ENCODE measurements at places on chromosomes 12 and 14.
A peak's percentile ranks its signal among the peaks of the same experiment; 100 is the strongest.

GRCh38 chr12:94819011-94819410 is 168.7 kb upstream of the TMCC3 start:
- DNase-seq: no peak

- no peak for DNase-seq
Measured at GRCh38 chr12:93363841-93364297, 13.9 kb upstream of the NUDT4 start.

DNA sequence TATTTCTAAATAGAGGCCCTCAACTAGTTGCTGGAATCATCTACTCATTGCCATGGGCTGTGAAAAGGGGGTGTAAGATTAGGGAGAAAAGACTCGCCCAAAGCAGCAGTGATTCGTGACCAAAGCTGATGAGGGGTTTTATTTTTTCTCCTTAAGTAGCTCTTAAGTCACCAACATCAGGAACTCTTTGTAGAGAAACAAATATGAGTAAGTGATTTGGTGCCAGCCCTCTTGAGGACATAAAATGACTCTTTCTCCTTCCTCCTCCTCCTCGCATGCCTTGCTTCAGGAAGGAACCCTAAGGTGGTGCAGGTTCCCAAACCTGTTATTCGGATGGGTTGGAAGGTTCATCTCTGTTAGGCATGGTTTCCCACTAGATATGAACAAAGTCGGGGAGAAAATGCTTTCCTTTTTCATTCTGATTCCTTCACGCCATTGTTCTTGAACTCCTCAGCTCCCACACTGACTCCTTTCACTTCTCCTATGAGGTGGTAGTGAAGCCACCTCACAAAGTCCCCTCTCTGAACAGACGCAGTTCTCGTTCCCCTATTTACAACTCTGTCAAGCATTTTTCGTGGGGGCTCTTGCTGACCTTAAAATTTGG is 113.4 kb downstream of the ETV6 start:
- DNase-seq: no peak

GRCh38 chr12:8638951-8639350 is 23.7 kb downstream of the MFAP5 start:
- no peak for DNase-seq

- DNase-seq: peak; percentile 82
Measured at GRCh38 chr14:101927859-101928258, 36.5 kb upstream of the DYNC1H1 start.

DNA sequence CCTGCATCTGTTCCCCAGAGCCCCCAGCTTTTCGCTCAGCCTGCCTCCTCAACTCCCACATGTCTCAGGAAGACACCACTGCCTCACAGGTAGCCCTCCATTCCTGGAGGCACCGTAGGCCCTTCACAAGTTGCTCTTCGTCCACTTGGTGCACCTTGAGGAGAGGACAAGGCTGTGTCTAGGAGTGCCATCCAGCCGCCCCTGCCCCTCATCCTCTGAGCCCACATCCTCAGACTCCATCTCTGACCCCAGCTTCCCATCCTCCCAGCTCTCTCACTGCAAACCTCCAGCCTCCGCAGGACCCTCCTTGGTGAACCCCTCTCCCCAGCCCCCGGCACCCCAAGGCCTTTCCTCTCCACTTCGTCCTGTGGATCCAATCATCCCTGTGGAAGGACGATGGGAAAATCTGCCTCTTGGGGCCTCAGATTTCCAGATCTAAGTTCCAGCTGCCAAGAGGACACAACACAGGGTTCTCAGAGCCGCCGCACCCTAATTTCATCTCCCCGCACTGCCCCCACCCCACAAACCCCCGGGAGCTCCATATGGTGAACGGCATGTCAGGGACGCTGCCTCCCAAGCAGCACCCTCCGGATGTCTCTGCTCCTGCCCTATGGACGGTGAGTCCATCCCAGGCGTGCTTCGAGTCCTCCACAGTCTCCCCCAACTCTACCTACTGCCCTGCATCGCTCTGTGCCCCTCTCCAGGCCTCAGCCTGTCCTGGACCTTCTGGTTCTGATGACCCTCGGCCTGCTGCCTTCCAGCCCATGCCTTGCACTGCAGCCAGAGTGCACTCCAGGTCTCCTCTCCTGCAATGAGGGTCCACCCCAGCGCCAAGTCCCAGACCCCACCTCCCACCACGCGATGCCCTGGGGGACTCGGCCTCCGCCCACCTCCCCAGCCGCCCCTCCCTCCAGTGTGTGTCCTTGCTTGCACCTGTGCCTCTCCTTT is 314.1 kb upstream of the DIO3 start:
- peak; percentile 59 for DNase-seq

DNA sequence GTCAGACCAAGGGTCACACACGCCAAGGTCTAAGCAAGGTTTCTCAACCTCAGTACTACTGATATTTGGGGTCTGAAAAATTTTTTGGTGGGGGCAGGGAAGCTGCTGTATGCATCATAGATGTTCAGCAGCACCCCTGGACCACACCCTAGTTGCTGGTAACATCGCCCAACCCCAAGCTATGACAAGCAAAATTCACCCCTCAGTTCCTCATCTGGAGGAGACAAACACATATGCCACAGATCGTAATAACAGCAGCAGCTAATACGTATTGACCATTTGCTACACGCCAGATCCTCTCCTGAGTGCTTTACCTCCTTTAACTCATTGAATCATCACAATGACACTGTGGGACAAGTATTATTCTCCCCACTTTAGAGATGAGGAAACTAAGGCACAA is 46.4 kb downstream of the ACTN1 start:
- no peak for DNase-seq

GRCh38 chr14:89748004-89748403 is 206.5 kb downstream of the EFCAB11 start:
- no peak for DNase-seq

GRCh38 chr14:48704639-48705038 is 881.5 kb downstream of the RPS29 start:
- no peak for DNase-seq

GRCh38 chr12:81369175-81369574 is 291.3 kb downstream of the ACSS3 start:
- DNase-seq: no peak

GRCh38 chr12:128091951-128092382 is 175.0 kb upstream of the TMEM132C start:
- DNase-seq: no peak

DNA sequence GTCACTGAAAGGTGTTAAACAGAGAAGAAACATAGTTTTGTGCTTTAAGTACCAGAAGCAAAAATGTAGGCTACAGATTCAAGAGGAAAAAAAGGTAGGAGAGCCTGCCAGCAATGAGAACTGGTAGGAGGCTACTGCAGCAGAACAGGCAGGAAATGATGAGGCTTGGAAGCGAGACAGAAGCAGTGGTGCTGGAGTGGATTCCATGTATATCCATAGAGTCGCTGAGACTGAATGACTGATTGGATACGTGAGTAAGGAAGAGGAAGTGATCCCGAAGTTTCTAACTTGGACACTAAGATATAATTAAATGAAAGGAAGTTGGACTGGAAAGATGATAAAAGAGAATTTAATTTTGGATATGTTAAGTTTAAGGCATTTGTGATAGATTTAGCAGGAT is 45.0 kb upstream of the CCDC91 start:
- no peak for DNase-seq

- no peak for DNase-seq
Measured at GRCh38 chr12:110849748-110850403, 3.1 kb downstream of the CCDC63 start.

DNA sequence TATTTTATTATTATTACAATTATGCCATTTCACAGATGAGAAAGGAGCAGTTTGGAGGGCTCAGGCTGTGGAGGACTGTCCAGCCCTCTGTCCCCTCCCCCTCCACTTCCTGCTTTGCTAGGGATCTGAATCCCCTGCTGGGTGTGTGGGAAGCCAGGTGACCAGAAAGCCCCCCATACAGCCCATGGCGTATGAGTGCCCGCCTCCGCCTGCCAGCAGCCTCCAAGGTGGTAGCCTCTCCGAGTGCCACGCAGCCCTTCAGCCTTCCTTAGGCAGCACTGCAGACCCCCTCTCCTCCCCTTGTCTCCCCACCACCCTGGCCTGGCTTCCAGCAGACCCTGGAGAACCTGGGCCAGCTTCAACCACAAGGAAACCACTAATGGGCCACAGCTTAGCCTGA is 12.6 kb downstream of the DTX1 start:
- no peak for DNase-seq

GRCh38 chr12:59345406-59345805 is 250.4 kb upstream of the SLC16A7 start:
- no peak for DNase-seq

GRCh38 chr12:64128366-64128765 is 93.7 kb downstream of the KICS2 start:
- no peak for DNase-seq

DNA sequence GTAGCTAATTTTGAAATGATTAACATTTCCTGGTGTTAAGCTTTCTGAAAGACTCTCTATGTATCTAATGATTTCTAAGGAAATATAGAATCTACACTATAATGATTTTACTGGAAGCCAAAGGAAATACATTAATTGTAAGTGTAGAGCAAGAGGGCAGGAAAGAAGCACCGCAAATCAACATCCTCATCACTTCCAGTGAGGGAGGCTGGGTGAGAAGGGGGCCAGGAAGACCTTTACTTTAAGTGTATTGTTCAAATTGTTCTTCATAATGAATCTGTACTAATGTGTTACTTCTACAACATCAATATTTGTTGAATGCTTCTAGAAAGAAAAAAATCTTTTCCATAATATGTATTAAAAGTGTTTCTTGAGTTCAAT is 65.3 kb upstream of the DACT1 start:
- DNase-seq: no peak

- DNase-seq: peak; percentile 64
Measured at GRCh38 chr14:96581902-96582301, 79.7 kb downstream of the PAPOLA start.

- DNase-seq: no peak
Measured at GRCh38 chr12:89383235-89384049, 31.1 kb upstream of the DUSP6 start.

DNA sequence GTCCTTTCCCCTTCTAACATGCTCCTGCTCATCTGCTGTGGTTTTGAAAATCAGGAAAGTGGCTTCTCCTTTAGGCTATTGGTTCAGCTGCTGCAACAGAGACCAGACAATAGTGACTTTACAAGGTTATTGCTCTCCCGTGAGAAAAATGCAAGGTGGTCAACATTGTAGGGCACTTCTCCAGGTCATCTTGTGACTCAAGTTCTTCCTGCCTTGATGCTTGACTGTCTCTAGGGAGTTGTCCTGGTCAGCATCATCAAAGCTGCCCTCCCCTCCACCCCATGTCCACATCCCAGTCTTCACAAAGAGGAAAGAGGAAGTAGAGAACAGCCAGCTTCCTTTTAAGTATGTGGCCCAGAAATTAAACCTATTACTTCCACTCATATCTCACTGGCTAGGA is 3.9 kb upstream of the TMEM63C start:
- DNase-seq: no peak

GRCh38 chr12:29167445-29167844 is 18.4 kb downstream of the FAR2 start:
- DNase-seq: no peak

- no peak for DNase-seq
Measured at GRCh38 chr12:4433745-4434058, 11.9 kb downstream of the FGF6 start.

- DNase-seq: no peak
Measured at GRCh38 chr14:52020866-52021717, 31.7 kb downstream of the RTRAF start.

GRCh38 chr14:91837076-91837475 is 30.3 kb downstream of the TC2N start:
- no peak for DNase-seq

DNA sequence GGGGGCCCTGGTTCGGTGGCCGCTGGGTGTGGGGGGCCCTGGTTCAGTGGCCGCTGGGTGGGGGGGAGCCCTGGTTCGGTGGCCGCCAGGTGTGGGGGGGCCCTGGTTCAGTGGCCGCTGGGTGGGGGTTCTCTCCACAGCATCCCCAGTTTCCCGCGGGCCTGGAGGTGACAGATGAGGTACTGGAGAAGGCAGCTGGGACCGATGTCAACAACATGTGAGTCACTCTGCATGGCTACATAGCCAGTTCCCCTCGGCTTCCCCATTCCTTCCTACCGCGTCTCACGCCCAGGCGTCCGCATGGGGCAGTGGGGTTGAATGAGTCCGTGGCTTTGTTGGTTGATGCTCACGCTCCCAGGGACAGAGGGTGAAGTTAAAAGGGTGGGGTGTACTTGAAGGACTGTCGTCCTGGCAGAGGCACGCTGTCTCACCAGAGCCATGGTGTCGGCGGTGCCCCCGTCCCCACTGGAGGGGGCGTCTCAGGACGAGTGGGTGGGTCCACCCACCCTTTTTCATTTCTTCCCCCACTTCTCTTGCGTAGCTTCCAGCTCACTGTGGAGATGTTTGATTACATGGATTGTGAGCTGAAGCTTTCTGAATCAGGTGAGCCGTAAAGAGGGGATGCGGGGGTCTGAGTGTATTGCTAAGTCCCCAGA is 15.6 kb downstream of the HIP1R start:
- DNase-seq: no peak

DNA sequence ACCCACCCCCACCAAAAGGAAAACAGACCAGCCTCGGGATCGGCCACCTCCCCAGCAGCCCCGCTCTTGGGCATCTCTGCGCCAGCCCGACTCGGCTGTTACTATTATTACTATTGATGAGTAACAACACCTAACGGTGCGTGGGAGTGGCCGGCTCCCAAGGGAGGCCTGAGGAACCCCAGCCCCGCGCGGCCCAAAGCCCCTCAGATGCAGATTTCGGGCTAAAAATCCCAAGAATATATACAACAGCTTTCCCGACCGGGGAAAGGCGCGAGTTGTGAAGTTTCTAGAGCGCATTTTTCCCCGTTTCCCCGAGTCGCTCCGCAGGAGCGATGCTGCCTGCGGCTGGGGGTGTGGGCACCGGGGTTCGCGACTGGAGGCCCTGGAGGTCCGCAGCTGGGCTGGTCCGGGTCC is 565 bp downstream of the NT5DC3 start:
- DNase-seq: no peak

DNA sequence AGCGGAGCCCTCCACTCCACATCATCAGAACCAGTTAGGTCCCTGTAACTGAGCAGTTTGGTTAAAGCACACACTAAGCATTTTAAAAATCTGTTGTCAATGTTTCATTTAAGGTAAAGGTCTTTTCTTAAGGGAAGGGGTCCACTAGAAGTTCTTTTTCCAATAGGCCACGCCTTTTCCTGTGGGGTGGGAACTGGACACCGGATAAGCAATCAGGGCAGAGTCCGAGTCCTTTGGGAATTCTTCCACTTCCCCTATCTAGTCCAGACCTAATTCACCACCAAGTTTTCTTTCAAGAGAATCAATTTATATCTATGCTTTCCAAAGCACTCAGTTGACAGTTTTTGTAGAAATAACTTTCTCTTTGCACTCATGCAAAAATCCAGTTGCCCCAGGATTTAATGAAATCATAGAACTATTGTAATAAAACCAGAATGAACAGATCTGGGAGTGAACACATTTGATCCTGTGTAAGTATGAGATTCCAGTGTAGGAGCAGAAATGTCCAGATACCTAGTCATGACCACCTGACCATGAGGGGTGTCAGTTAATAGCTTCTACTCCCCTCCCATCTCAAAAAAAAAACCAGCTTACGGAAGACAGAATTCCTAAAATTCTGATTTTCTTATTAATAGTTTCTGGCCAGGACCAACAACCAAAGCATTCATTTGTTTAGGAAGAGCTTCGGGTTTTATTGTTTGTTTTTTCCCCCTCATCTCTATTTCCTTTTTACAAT is 11.7 kb downstream of the VPS37B start:
- peak; percentile 8 for DNase-seq

GRCh38 chr12:43842259-43842658 is 6.4 kb downstream of the TMEM117 start:
- no peak for DNase-seq
